ENCODE measurements at places on chromosomes 11 and 22.

DNA sequence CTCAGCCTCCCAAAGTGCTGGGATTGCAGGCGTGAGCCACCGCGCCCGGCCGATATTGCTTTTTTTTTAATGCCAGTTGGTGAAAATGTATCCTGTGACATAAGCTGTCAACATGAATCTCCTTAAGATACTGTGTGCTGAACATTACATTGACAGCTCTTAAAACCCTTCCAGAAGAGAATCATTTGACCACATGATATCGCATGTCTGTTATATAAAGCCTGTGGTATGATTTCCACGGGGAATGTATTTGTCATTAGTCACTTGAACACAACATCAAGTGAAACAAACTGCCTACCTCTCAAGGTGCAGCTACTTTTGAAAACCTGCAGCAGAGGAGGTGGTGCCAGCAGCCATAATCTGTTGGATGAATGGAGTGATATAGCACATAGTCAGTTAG lies 67.0 kb downstream of the BCL2L13 start:
- DNase-seq, result no peak

DNA sequence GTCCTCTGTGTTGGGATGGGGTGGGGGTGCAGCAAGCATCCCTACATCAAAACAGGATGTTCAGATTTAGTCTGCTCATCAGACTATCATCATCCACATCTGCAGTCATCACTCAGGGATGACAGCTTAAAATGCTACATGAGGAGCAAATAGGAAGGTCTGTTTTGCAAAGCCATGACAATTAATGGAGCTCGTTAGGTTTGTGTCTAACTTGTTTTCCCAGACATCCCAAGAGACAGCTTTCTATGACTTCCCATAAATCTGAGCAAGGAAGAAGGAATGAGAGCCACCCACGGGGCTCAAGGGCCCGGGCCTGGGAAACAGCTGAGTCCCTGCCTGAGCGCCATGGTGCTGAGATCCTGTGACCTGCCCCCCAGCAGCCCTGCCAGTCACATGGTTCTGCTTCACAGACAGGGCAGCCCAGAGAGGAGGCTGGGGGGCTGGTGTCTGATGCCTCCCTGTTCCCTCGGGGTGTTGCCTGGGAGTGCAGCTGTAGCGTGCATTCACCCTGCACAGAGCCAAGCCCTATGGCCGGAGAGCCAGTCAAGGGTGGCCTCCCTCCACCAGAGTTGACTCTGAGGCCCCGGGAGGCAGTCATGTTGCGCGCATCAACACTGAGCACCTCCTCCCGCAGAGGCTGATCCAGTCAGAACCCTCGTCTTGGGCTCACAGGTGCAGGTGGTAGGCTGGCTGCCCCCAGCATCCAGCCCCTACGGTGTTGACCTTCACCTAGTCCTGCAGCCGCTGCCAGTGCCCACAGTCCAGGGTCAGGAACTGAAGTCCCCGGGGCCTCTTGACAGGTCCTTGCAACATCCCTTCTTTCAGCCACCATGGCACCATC lies 12.1 kb downstream of the DERL3 start:
- DNase-seq, result no peak

DNA sequence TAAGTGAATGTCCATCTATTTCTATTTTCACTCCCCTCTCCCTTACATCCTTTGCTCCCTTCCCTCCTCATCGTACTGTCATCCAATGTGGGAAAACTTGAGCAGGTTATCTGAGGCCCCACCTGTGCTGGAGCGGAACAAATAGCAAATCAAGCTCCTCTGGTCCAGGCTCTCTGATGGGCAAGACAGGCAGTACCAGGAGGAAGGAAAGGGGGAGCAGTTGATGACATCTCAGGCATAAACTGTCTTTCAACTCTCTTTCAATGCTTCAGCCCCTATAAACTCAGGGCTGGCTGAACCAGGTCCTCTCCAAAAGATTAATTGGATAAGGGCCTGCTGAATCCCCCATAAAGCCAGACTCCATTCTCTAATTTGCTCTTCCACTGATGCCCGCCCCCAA lies 1.5 kb upstream of the CCKBR start:
- no peak for DNase-seq

- DNase-seq, result no peak
Measured at GRCh38 chr11:86782742-86783141, 17.6 kb upstream of the PRSS23 start.

DNA sequence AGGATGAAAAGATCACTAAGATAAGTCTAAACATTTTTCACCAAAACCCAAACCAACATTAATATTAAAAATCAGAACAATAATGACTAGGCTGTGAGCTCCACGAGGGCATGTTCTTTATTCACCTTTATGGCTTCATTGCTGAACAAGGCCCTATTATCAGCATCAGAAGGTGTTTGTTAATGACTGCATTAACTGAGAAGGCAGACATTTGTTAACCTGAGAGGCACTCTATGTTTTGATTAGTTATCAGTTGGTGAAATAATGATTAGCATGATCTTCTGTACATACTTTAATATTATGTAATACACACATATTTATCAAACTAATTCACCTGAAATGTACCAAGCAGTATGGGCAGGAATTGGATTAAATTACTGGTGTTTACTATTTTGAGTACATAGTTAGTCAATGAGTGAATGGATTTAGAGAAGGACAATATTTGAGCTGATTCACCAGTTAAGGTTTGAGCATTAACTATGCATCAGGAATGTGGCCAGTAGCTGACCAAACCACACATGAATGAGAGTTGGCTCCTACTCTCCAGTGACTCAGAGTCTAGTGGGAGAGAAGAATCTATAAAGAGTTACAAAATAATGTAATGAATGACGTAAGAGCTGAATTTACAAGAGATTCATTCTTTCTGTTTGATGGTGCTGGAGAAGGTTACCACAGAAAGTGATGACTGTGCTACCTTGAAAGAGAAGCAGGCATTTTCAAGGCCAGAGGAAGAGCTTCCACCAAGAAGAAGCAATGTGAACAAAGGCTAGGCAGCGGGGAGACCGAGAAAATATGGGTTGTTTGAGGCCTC lies 6.7 kb downstream of the IL18 start:
- DNase-seq, result no peak

DNA sequence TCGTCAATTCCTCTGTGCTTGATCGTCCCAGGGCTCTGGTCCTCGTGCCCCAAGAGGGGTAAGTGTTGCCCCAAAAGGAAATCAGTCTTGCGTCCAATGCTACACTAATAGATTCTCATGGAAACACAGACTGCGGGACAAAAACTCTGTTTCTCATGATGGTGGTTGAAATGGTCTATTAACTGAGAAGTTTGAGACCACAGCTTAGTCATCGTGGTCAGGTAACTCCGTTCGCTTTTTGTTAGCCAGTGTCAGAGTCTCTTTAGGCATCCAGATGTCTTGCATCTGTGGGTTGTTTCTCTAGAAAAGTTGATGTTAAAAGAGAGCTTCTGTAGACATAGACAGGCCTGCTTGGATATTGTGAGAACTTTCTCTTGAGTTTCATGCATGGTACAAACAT lies 104.6 kb upstream of the SORL1-AS1 start:
- no peak for DNase-seq

- no peak for DNase-seq
Measured at GRCh38 chr22:50583294-50583861, 729 bp upstream of the CHKB start.

DNA sequence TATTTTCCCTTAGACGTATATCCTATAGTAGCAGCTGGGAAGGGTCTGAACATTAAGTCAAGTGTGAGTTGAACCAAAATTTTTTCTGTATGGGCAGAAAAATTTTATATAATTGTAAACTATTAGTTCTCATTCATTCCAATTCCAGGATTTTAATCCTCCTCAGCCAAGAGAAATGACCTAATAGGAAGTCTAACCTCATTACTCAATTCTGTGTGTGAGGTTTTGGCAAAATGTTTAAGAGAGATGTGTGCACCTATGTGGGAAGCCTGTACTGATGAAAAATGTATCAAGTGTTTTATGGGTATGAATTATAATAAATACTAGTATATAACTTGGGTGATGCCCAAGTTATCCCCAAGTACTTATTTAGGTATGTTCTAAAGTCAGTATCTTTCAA lies 311.6 kb upstream of the PITPNB start:
- no peak for DNase-seq

DNA sequence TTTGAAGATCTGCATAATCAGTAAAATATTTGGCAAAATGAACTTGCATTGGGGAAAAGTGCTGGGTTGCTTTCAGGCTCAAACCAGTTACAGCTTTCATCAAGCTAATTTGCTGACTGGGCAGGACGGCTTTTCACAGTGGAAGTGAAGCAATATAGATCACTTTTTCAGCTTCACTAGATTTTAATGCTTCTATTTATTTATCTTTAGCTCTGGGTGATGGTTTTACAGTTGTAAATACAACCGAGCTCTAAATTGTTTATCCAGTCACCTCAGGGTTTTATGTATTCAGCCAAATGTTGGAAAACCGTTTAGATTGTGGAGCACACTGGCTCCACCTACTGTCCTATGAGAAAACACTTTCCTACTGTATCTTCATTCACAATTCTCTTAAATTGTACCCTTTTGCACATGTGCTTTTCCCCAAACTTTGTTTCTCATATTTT lies 58.2 kb downstream of the ACER3 start:
- peak; percentile 12 for DNase-seq

GRCh38 chr11:19766206-19766605 lies 53.6 kb downstream of the NAV2 start:
- DNase-seq, result no peak

DNA sequence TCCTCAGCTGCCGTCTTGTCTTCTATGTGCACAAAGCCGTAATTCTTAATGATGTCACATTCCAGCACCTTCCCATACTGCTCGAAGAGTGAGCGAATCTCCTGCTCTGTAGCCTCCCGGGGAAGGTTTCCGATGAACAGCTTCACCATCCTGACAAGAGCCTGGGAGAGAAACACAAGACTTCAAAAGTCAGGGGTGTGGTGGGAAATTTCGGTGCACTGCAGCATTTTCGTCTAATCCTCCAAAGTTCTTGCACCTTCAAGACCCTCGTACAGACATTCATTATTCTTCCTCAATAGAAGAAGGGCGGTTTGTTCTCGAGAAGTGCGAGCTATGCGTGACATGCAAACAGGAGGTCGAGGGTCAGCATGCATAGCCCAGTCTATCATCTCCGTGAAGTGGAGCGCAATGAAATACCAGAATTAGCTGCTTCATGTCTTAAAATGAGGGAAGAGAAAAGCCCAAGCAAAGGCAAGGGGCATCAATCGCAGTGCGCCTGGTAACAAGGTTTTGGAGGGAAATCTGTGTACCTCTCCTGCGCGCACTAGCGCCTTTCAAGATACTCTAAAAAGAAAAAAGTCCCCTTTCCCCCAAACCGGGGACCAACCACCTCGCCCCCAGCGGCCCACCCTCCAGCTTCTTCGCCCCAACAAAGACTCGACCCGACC lies 622 bp downstream of the RBM4B start:
- no peak for DNase-seq

- no peak for DNase-seq
Measured at GRCh38 chr11:13782390-13783075, 114.1 kb downstream of the FAR1 start.

DNA sequence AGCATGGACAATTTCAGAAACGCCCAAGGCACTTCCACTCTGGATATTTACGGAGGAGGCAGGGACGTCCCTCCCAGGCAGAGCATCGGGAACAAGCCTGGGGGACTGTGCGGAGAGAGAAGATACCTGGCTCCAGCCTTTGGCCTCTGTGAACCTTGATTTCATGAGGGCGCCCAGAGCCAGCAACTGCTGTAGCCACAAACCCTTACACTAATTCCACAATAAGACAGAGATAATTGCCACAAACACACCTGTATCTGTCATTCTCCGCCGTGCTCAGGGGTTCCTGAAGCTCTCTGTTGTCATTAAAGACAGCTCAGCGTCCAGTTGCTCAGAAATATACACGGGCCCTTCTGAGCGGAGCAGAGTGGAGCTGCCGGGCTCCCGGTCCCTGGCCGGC lies 1292.1 kb downstream of the TBC1D22A start:
- DNase-seq, result no peak

DNA sequence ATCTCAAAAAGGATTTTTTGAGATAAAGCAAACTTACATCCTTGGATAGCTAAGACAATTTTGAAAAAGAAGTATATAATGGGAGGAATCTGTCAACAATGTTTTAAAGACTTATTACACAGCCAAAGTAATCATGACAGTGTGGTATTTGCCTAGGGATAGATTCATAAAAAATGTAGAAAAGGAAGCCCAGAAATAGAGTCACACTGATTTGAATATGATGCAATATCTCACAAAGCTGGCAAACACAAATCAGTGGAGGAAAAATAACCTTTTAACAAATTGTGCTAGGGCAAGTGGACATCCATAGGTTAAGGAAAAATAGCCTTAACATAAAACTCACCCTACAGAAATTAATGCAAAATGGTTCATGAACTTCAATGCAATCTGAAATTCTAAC lies 6.0 kb downstream of the XKR3 start:
- DNase-seq, result no peak

DNA sequence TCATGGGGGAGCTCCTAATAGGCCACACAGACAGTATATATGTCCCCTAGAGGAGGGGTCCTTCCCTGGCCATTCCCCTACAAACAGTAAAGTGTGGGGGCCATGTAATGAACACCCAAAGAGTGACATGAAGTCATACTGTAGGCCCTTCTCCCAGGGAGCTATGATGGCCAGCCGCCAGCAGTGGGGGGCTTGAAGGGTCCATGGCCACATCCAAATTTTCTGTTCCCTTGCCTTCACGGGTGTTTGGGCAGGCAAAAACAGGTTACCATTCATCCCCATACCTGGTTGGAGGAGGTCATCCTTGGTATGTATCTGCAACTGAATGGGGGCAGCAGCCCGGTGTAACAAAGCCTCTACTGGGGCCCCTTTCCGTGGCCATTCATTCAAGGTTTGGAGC lies 2118.0 kb downstream of the LRRC4C start:
- DNase-seq, result no peak

GRCh38 chr11:10497371-10498021 lies 42.4 kb downstream of the AMPD3 start:
- DNase-seq, result no peak

- peak; percentile 23 for DNase-seq
Measured at GRCh38 chr11:118339281-118339961, 3.1 kb downstream of the CD3D start.

GRCh38 chr11:765025-765801 lies 12.1 kb downstream of the GATD1 start:
- peak; percentile 55 for DNase-seq

DNA sequence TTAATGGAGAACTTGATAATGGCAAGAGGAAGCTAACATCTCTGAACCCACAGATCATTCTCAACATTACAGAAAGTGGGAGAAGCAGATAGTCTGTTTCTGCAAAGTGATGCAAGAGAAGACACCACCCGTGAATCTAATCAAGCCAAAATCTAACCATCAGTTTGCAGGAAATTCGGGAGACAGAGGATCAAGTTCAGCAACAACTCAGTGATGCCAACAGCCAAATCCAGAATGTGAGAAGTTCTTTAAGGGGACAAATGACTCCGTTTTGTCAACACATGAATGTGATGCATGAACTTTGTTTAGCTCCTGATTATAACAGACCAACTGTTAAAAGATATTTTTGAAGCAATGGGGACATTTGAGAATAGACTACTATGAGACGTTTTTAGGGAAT lies 95.2 kb upstream of the LDLRAD3 start:
- no peak for DNase-seq

DNA sequence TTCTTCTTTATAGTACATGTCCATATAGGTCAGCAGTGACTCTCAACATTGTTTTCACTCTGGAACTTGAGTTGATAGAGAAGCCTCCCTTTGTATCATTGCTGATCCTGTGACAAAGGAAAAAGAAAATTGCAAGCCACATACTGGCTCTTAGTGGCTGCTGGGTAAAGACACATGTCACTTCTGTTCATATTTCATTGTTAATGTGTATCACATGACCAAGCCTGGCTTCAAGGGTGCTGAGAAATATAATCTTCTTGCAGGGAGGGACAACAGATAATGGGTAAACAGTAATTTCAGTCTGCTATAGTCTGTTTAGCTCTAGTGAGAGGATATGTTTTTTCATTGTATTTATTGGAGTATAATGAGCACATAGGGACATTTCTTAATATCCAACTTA lies 173.3 kb downstream of the PGR start:
- DNase-seq, result no peak

All from central memory CD4-positive, alpha-beta T cell (primary cell).